Activated CD8-positive, alpha-beta memory T cell treated with anti-CD3 and anti-CD28 coated beads, Interleukin-2, amount 10 ng/mL, durations not matched to agents 7 days and 5 days (primary cell): ENCODE measurements at places on chromosomes 11 and 22.

GRCh38 chr11:60952742-60953170 is 780 bp upstream of the SLC15A3 start:
- no peak for DNase-seq
- peak overlapping the region; percentile 65 for H3K4me3 ChIP-seq
- peaks cover 15% of the 10 kb centered on the region for H3K4me1 ChIP-seq
- H3K27ac ChIP-seq, result no peak overlapping the region
- no peaks in the 10 kb centered on the region for H3K36me3 ChIP-seq

GRCh38 chr11:90846628-90847027 is 623.8 kb upstream of the CHORDC1 start:
- DNase-seq, result no peak
- no peaks in the 10 kb centered on the region for H3K27me3 ChIP-seq
- H3K4me3 ChIP-seq, result no peak overlapping the region
- no peaks in the 10 kb centered on the region for H3K4me1 ChIP-seq

GRCh38 chr11:57700425-57700824 is 11.6 kb downstream of the MED19 start:
- H3K27me3 ChIP-seq, result no peaks in the 10 kb centered on the region
- H3K27ac ChIP-seq, result no peak overlapping the region
- no peak overlapping the region for H3K4me3 ChIP-seq
- H3K4me1 ChIP-seq, result no peaks in the 10 kb centered on the region
- H3K36me3 ChIP-seq, result peaks cover 47% of the 10 kb centered on the region
- no peak for DNase-seq

DNA sequence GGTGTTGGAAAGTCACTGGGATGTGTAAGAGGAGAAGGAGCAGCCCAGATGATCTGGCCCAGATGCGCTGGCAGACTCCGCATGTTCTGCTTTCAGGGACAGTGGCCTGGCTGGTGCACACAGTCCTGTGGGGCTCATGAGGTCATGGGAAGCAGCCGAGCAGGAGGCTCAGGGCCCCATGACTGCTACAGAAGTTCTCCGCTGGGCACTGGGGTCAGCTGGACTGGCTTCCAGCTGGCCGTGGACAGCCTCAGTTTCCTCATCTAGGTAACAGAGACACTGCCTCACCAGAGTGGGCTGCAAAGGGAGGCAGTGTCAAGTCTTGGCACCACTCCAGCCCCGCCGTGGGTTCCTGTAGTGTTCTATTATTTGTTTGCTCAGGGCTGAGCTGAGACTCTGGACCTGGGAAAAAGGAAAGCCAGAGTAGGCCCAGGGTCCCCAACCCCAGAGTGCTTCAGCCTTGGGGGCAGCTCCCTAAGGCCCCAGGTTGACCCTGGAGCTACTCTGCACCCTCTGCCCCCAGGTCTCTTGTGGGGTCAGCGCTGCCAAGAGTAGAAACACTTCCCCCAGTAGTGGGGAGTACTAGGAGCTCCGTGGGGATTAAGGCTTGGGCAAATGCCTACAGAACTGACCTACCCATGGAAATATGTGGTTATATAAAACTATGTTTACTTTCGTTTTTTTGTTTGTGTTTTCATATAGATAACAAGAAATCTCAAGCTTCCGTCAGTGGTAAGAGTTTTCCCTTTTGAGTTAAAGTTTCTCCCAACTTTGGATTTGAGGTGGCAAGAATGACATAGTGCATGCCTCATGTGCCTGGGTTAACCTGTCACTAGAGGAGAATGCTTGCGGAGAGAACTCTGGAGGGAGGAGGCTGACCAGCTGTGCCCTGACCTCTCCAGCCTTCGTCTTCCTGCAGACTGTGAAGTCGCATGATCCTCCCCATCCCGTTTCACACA is 45.3 kb downstream of the MED15 start:
- peak overlapping the region; percentile 96 for H3K27ac ChIP-seq
- H3K36me3 ChIP-seq, result peaks cover 48% of the 10 kb centered on the region
- DNase-seq, result no peak
- H3K27me3 ChIP-seq, result no peaks in the 10 kb centered on the region
- H3K4me3 ChIP-seq, result peak overlapping the region; percentile 74

DNA sequence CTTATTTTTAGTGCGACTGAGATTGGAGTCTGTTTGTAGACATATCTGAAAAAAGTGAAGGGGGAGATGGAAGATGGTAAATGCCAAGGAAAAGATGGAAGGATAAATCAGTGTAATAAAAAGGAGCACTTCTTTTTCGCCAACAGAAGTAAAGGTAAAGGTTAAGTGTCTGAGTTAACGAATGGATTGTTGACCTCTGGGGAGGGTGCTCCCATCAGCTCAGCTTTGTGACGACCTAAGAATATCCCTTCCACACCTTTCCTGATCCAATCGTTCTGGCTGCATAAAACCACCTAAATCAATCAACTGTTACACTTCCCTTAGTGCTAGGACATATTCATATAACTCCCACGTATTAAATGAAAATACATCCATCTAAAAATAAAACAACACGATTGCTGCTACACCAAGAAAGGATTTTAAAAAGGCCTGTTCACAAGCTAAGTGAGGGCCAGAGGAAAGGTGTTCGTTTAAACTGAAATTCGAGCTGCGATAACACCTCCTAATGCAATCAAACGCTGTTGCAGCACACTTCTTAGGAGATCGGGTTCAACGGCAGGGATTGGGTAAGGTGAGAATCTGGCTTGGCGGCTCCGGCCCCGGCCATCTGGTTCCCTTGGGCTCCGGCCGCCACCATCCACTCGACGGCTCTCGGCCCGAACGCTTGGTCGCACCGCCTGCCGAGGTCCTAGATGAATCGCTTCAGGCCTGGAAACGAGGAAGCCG is 658 bp downstream of the C11orf71 start:
- H3K27me3 ChIP-seq, result no peaks in the 10 kb centered on the region
- peaks cover 39% of the 10 kb centered on the region for H3K4me1 ChIP-seq
- peak overlapping the region; percentile 99 for H3K27ac ChIP-seq
- no peak for DNase-seq
- H3K4me3 ChIP-seq, result peak overlapping the region; percentile 94

DNA sequence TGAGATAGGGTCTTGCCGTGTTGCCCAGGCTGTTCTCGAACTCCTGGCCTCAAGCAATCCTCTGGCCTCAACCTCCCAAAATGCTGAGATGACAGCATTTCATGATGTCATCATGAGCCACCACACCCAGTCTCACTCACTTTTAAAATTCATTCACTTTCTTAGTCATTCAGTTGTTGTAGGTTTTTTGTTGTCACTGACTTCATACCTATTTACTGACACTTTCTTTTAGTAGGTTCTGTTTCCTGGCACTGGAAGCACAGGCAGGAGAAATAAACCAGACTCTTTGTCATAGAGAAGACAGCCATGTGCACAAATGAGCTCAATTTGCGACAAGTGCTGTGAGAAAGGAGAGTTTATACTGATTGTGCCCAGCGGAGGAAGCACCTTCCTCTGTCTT is 10.5 kb downstream of the ART5 start:
- H3K4me1 ChIP-seq, result no peaks in the 10 kb centered on the region
- H3K27me3 ChIP-seq, result no peaks in the 10 kb centered on the region
- H3K27ac ChIP-seq, result no peak overlapping the region
- no peak overlapping the region for H3K4me3 ChIP-seq
- no peak for DNase-seq
- no peaks in the 10 kb centered on the region for H3K36me3 ChIP-seq

GRCh38 chr22:40602231-40602630 is 34.3 kb downstream of the MRTFA start:
- H3K4me1 ChIP-seq, result peaks cover 12% of the 10 kb centered on the region
- no peak overlapping the region for H3K27ac ChIP-seq
- H3K27me3 ChIP-seq, result no peaks in the 10 kb centered on the region
- no peak for DNase-seq
- H3K36me3 ChIP-seq, result peaks cover 6% of the 10 kb centered on the region

DNA sequence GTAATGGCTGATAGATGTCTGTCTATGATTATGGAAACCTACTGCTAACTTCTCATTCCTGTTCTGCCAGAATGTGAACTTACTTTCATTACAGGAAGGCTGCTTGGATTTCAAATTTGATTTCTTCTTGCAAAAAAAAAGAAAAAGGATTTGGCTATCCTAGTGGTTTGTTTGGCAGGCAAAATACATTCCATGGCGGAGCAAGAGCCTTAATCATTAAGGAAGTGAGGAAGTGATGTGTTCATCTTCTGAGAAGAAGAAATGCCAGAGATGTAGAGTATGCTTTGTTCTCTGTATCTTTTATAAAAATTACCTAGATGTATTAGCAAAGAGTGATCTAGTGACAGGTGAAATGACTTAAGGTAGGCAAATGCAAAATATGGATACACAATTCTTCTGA is 356.3 kb downstream of the SOX6 start:
- no peak overlapping the region for H3K4me3 ChIP-seq
- no peaks in the 10 kb centered on the region for H3K4me1 ChIP-seq
- DNase-seq, result no peak
- H3K27me3 ChIP-seq, result no peaks in the 10 kb centered on the region
- no peaks in the 10 kb centered on the region for H3K36me3 ChIP-seq
- H3K27ac ChIP-seq, result no peak overlapping the region

GRCh38 chr11:94032066-94032465 is 10.9 kb downstream of the HEPHL1 start:
- no peaks in the 10 kb centered on the region for H3K27me3 ChIP-seq
- no peak for DNase-seq
- H3K36me3 ChIP-seq, result no peaks in the 10 kb centered on the region
- H3K4me3 ChIP-seq, result no peak overlapping the region
